ENCODE measurements at places on chromosomes 7 and 10. TPM values are rescaled to one million over a fixed set of nuclear protein-coding genes. Genes with fewer than 3 reads are reported as not detected.

Gene PSD
- 108 TPM for total RNA-seq

Gene DNA2
- total RNA-seq, result 21.7 TPM

Gene ASAH2
- total RNA-seq, result 3.0 TPM

Gene GALNT17
- total RNA-seq, result 55.1 TPM

Gene TEX47
- not detected for total RNA-seq

Gene TMEM229A
- 4.6 TPM for total RNA-seq

Gene ARHGEF35
- total RNA-seq, result 1.4 TPM

Gene VAX1
- total RNA-seq, result 4.6 TPM

Gene GHRHR
- total RNA-seq, result 2.8 TPM

Measured in diencephalon (tissue), 1 donor.